ENCODE measurements at places on chromosomes 3 and 15.
A peak's percentile ranks its signal among the peaks of the same experiment; 100 is the strongest.

DNA sequence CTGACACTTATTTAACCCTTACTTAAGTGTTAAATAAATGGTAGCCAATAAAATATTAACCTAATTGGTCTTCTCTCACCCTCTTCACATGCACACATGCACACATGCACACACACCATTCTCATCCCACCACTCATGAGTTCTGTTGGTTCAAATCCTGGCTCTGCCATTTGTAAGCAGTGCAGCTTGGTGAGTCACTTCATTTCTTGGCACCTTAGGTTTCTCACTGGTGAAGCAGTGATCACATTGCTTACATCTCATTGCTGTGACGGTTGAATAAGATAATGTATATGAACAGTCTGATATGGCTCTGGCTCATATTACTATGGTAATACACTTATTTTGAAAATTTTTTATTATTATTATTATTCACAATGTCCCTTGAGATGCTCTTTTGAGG lies 33.8 kb downstream of the RIOX2 start:
- no peak for DNase-seq

- DNase-seq = no peak
These were observed 133.3 kb upstream of the TPM1 start for GRCh38 chr15:62909257-62909656.

DNA sequence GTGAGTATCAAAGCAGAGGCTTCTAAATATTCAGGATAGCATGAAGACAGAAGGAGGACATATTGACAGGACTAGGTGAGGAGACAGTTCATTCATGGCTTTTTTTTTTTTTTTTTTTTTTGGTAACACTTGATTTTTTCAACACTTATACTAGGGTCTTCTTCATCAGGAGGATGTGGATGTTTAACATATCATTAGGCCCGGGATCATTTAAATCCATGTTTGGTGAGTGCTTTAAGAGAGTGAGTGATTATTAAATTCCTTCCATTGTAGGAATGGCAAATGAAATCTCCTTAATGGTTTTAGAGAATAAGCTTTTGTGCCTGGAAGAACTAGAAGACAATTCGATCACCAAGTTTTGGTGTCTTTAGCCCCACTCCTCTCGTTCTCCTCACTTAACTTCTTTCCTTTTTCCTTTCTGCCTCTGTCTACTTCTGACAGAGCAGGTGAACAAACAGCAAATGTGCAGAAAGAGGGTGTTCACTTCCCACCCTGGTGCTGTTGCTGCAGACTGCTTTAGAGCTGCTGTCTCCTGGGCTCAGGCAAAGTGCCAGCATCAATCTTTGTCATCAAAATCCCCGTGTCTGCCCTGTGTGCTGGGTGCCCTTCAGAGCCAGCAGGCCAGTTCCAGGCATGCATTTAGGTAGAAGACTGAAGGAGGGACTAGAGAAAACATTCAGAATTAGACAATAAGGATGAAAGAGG lies 35.6 kb upstream of the RAB11A start:
- DNase-seq = no peak

GRCh38 chr3:9362731-9363530 lies at the start of gene THUMPD3:
THUMPD3 (plus strand) TSS chr3:9363054; CDS start chr3:9365069, 2,015 bp downstream.
- peak; percentile 94 for DNase-seq

GRCh38 chr15:42604894-42605744 lies 29.7 kb downstream of the STARD9 start:
- peak; percentile 22 for DNase-seq

DNA sequence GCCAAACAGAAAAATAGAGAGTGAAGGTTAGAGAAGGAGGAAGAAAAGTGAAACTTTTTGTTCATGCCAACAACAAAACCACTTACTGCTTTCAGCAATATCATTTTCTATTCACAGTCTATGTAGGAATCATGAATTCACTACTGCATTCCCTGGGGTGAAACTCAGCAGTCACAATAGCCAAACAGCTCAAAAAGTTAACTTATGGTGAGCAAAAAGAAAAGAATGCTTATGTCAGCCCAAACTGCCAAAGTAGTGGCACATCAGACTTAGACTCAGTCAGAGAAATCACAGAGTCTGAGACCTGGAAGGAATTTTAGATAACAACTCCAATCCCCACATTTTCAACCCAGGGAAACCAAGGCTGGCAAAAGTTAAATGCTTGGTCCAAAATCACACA lies 238.7 kb upstream of the TMCO5A start:
- no peak for DNase-seq

DNA sequence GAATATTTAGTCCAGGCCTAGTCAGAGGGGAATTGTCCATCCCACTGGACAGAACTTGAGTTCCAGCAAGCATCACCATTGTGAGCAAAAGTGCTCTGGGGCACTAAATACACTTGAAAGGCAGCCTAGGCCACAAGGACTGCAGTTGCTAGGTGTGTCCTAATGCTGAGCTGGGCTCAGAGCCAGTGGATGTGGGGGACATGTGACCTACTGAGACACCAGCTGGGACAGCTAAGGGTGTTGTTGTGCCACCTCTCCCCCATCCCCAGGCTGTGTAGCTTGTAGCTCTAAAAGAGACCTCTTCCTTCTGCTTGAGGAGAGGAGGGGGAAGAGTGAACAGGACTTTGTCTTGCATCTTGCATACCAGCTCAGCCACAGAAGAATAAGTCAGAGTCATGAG lies 120.9 kb downstream of the DTWD1 start:
- no peak for DNase-seq

- no peak for DNase-seq
These were observed 11.4 kb downstream of the SKIL start for GRCh38 chr3:170368921-170369320.

DNA sequence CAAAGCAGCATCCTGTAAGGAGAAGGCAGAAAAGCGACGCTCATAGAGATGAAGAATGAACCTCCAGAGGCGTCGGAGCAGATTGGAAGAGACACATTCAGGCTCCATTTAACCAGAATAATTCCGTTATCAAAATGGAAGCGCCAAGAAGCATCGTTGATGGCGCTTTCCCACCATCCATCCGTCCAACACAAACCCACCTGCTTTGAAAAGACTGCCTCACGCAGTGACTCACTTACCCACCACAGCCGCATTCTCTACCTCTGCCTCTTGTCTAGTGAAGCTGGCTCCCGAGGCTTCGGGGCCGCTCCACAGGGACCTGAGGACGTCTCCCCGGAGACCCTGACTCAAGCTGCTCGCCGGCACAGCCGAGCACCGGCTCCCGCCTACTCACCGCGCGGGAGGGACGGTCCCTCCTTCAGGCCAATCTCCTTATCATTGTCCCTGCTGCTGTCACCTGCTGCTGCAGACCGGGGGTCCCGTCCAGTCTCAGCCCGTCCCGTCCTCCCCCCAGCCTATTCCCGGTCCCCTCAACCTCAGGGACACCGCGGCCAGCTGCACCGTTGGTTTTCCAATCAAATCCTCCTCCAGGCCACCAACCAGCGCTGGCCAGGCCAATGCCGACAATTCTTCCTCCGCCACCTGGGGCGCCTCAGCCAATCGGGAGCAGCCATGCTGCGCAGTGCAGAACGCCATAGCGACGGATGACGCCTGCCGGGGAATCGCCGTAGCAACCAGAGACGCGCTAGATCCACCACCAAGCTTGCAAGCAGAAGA lies at the start of gene NEK10:
TSS of gene NEK10 (minus strand) at position 553 of the 777 bp plus-strand sequence. CDS start 16,501 bp downstream, outside the sequence.
- peak; percentile 98 for DNase-seq

DNA sequence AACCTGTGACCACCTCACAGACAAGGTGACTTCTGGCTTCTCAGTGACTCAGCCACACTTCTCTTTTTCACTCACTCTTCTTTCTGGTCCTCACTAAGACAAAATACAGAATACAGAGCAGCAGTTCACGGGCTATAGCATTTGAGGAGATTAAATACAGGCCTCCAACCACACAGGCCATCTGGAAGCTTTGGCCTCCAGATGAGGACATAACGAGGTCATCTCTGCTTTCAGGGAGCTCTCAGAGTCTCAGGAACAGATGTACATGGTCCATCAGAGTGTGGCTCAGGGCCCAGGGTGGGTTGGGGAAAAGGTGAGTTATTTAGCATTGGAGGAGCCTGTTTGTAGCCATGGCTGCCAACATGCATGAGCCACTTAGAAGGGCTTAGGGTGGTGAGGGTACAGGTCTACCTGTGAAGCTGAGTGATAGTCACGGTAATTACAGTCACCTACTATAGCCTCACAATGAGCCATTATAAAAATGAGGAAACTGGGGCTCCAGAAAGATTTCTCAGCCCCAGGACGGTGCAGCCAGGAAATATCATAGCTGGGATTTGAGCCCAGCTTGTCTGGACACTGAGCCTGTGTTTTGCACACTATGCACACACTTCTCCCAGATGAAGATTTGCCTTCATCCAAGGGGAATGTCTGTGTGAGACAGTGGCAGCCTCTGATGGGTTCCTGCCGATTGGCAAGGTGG lies 159.8 kb upstream of the CTDSPL start:
- DNase-seq = no peak

DNA sequence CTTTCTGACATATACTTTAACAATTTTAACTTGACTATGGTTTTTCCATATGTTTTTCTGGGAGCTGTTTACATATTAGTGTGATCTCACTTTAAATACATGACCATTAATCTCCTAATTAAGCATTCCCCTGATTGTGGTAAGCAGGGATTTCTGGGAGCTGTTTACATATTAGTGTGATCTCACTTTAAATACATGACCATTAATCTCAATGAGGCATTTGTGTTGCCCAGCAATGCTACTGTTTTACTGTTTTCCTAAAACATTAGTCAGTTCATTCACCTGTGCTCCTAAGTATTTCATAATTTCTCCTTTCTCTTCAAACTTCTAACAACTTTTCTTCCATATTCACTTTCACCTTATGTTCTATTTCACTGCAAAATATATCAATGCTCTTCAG lies 3.6 kb upstream of the GRAMD1C start:
- DNase-seq = no peak

- no peak for DNase-seq
These were observed 3.3 kb downstream of the C15orf39 start for GRCh38 chr15:75205064-75205395.

GRCh38 chr3:119664370-119664769 lies 4.0 kb upstream of the POPDC2 start:
- no peak for DNase-seq

DNA sequence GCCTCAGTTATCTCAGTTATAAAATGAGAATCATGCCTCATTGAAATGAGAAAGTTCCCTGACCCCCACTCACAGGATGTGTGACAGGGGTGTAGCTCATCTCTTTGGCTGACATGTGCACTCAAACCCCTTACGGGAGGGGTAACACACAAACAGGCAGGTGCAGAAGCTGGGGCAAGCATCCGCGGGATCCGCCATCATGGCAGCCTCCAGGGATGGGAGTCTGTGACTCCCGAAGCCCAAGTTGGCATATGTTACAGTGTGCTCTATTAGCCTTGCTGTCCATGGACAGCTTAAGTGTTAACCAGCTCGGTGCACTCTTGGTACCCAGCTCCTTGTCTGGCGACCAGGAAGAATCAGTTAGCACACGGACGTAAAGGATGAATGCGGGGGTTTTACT lies 822.7 kb upstream of the SEMA6D start:
- no peak for DNase-seq

DNA sequence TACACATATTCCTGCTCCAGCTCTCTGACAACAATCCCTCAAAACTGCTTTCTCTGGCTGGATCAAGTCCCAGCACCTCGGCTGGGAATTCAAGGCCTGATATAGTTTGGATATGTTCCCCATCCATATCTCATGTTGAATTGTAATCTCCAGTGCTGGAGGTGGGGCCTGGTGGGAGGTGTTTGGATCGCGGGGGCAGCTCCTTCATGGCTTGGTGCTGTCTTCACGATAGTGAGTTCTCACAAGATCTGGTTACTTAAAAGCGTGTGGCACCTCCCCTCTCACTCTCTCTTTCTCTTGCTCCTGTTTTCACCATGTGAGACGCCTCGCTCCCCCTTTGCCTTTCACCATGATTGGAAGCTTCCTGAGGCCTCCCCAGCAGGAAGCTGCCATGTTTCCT lies 47.4 kb upstream of the SYN2 start:
- DNase-seq = no peak

DNA sequence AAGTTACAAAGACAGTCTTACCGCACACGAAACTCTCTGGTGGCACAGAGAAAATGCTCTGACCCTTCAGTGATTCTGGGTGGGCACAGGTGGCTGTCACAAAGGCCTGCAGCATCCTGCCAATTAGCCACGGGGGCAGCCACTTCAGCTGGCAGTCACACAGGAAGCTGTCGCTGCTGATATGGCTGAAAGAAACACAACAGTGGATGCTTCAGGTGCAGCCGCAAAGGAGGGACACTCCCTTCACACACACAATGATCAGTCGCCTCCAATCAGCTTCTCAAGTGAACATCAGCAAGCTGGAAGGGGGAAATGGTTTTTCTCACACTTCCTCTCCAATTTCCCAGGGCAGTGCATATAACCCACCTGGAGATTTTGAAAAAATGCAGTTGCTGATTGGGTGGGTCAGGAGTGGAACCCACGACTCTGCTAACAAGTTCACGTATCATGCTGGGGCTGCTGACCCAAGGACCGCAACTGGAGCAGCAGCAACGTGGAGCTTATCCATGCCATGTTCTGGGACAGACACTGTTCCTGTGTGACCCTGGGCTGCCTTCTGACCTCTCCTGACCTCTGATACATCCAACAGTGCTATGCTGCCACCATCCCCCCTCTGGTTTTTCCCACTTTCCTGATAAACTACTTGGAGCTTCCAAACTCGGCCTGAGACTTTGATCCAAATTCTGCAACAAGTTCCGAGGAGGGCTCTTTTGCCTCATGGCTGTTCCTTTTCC lies 106.6 kb downstream of the LRIG1 start:
- no peak for DNase-seq

DNA sequence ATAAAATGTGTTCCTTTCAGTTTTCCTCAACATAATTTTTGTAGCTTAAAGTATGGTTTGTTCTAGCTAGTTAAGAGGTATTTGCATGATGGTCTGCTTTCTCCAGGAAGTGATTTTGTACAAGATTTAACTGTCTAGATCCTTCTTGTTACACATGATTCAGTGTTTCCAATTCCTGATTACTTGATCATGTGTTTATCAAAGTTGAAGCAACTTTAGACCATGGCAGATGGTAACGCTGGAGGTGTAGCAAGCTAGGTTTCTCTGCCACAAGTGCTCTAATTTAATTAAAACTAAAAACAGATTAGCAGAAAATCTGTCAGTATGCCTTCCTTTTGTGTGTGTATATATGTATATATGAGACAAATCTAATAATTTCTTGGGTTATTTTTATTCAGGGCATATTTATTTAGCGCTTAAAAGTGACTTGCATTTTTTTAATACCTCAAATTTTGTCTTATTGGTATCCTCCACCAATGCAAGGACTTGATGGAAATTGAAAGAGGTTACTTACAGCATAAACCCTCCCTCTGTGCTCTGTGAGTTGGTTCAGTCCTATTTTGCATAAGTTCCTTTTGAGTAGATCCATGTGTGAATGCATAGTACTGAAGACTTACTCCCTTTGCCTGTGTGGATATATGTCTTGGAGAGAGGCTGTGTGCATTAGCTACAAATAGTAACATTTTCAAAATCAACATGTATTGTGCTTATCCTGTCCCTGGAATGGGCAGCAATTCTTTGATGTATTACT lies 157.3 kb upstream of the CGNL1 start:
- no peak for DNase-seq

- no peak for DNase-seq
These were observed 66.1 kb upstream of the LIMD1 start for GRCh38 chr3:45528429-45528828.

DNA sequence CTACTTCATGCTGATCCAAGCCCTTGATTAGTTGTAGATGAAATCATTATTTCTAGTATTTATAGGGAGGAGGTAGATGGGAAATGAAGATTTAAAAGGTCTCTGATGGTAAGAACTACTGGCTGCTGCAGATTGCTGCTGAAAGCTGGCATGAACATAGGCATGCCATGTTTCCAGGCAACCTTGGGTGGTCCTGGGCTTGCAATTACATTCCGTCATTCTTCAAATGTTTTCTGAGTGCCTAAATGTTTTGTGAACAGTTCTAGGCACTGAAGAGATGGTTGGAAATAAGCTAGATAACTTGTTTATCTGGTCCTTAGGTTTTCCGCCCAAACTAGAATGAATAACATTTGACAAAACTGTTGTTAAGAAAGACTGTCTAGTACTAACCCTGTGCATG lies 95.8 kb downstream of the KCNAB1 start:
- no peak for DNase-seq
